ENCODE measurements at places on chromosomes 7 and 10.

- DNase-seq = no peak
Observed at GRCh38 chr7:92641921-92642511, 51.8 kb upstream of the FAM133B start.

GRCh38 chr7:76343294-76343930, 15.4 kb downstream of the YWHAG start:
- no peak for DNase-seq

DNA sequence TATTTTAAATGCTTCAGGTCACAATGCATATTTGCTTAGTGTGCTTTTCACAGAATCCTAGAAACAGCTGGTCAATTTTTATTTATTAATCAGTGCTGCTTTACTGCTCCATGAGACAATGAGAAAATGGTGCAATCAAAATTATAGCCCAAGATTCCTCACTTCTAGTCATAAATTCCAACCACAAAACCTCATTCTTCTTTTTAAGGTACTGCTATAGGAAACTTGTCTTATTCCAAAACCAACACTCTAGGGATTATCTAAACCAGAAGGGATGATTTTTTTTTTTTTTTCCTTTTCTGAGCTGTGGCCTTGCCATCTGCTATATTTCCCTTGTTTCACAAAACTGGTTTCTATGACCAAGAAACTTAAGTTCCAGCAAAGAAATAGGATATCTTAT, 64.0 kb upstream of the SEMA3A start:
- no peak for DNase-seq

- DNase-seq = no peak
Observed at GRCh38 chr10:49231086-49231820, 43.1 kb upstream of the TMEM273 start.

DNA sequence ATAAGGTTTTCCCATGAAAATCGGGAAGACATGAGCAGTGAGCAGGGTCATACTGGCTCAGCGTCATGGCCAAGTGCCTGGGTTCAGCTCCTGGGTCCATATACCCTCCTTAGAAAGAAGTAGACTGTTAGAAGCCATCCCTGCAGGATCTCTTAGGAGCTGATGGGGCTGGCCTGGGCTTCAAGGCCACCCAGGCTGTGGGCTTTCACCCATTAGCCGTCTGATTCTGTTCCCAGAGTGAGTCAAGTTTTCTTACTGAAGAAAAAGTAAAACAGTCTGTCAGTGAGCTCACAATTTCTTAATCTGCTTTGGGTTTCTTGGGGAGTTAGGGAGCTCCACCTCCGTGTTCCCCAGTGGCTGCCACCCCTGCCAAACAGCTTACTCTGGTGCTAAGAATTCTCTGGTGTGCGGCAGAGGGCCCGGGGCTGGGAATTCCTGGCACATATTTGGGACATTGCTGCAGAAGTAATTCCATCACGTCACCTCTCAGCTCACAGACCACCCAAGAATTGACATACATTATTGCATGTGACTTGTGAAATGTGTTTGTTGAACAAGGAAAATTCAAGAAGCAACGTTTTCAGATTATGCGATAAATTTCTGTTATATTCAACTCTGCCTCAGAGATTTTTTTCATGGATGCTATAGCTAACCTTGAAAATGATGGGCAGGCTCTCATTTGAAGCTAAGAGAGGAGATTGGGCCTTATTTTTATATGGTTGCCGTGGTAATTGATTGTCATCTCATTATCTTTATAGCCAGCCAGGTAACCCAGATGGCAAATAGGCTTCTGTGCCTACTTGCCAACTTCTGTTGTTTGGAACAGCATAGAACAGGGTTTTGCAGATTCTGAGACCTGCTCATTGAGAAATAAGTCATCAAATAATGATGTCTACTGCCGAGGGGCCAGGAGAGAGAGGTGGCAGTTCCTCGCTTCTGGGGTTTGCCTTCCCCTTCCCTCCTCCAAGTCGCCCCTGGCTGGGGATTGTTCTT, 166.4 kb downstream of the CHN2 start:
- no peak for DNase-seq

- DNase-seq = no peak
Observed at GRCh38 chr10:9018195-9019173, 964.0 kb downstream of the GATA3 start.

DNA sequence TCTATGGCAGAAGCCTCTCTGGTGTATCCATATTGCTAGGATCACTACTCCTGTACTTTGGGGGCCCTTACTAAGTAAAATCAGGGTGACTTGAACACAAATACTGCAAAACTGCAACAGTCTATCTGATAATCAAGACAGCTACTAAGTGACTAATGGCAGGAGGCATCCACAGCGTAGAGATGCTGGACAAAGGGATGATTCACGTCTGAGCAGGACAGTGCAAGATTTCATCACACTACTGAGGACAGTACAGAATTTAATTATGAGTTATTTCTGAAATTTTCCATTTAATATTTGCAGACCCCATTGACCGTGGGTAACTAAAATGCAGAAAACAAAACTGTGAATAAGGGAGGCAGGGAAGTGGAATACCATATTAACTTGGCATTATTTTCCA, 10.4 kb downstream of the CUL2 start:
- DNase-seq = no peak

- no peak for DNase-seq
Observed at GRCh38 chr7:51286401-51286800, 30.2 kb downstream of the COBL start.

GRCh38 chr10:114506871-114507385, 102.6 kb upstream of the AFAP1L2 start:
- DNase-seq = no peak

DNA sequence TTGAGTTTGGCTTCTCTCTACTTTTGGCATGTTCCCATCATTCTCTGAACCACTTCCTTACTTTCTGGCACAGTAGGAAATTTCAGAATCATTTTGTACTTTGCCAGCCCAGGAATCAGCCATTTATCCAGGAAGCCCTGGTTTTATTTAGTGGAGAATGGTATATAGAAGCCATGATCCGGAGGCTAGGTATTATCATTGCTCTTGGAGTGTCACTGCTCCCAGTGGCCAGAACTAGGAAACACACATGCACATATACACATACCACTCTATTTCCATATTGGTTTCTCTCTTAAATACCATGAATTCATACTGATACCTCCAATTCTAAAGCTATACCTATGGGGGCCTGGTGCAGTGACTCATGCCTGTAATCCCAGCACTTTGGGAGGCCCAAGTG, 36.3 kb downstream of the SUFU start:
- no peak for DNase-seq

DNA sequence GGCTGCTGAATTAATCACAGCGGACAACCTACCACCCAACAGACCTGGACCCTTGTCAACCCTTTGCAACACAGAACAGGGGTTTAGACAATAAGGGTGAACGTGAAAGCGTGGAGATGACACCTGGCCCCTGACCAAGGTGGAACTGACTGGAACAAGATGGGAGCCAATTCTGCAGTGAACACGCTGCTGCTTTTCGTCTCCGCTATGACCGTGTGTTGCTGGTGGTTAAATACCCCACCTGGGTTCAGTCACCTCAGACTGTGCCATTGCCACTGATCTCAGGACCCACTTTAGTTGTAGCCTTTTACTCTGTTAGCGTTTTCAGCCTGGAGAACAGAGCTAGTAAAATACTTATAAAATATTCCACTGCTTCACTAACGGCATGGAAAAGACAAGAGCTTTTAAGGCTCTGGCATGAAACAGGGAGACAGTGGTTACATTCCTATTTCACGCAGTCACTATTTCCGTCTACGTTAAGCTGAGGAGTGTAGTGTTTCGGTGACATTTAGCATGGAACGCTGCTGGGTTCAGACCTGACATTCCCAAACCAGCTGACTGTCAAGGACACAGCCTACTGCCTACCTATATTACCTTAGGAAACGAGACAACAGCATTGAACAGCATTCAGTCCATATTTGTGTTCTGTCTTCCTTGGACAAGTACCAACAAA, 119.5 kb upstream of the PRSS1 start:
- DNase-seq = no peak

DNA sequence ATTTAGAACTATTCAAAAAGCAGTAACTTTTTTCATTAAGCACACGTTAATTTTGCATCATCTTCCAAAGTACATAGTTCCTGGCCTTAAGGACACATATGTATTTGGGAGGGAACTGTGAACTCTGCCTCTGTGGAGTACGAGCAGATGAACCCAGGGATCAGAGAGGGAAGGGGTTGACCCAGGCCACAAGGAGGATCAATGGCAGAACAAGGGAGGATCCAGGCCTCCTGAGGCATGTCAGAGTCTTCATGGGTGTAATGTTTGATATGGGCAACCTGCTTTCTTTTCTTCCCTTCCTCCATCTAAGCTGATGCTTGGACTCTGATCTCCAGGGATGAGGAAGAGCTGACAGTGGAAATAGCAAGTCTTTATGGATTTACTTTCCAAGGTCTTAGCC, 164.0 kb downstream of the SH2D4B start:
- no peak for DNase-seq

- DNase-seq = no peak
Observed at GRCh38 chr7:151137076-151137675, 30.3 kb downstream of the GBX1 start.

DNA sequence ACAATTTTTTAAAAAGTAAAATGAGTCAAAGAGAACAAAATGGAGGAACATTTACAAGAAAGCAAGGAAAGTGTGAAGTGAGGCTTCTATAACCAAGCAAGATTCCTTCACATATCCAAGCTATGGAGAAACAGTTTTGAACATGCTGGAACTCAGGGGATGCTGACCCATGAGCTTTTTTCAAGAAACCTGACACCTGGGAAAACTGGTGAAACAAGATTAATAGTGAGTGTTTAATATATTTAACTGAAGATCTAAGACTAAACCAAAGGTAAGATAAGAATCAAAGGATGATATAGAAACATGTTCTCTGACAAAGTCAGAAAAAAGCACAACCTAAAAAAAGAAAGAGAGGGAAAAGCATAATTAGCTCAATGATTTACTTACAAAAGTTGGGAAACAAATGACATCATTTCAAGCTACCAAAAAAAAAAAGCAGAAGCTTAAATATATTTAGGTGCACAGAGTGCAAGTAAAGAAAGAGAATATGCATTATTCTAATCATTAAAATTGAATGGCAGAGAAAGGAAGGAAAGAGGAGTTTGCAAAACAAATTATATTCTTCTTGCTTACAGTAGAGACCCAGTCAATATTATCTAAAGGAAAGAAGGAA, 24.9 kb downstream of the C7orf25 start:
- DNase-seq = no peak

GRCh38 chr10:63206997-63207811, 74.1 kb downstream of the NRBF2 start:
- DNase-seq = no peak

DNA sequence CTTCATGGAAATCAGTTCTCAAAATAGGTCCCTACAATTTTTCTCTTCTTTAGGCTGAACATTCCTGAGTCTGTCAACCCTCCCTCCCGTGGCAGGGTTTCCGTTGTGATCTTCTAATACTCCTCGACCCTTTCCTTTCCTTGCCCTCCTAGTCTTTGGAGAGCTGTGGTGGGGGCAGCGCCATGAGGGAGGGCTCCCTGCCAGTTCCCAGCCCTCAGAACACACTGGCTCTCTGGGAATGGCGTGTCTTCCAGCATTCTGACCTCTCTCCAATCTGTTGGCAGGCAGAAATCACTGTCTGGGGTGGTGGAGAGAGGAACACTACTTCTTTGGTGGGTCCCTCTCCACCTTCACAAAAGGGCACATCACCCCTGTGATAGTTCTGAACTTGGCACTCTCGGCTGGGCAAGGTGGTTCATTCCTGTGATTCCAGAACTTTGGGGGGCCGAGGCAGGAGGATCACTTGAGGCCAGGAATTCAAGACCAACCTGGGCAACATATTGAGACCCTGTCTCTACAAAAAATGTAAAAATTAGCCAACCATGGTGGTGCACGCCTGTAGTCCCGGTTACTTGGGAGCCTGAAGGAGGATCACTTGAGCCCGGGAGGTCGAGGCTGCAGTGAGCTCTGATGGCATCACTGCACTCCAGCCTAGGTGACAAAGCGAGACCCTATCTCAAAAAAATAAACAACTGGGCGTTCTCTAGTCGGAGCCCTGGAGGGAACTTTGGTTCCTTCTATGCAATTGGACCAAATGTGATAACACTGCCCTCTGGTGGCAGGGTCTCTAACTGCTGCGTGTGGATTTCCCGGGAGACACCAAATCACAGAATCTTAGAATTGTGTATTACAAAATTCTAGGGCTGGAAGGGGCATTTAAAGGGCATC, 13.1 kb upstream of the ARPC1A start:
- DNase-seq = peak; percentile 54

GRCh38 chr7:140899883-140900282, 24.8 kb downstream of the BRAF start:
- DNase-seq = no peak

DNA sequence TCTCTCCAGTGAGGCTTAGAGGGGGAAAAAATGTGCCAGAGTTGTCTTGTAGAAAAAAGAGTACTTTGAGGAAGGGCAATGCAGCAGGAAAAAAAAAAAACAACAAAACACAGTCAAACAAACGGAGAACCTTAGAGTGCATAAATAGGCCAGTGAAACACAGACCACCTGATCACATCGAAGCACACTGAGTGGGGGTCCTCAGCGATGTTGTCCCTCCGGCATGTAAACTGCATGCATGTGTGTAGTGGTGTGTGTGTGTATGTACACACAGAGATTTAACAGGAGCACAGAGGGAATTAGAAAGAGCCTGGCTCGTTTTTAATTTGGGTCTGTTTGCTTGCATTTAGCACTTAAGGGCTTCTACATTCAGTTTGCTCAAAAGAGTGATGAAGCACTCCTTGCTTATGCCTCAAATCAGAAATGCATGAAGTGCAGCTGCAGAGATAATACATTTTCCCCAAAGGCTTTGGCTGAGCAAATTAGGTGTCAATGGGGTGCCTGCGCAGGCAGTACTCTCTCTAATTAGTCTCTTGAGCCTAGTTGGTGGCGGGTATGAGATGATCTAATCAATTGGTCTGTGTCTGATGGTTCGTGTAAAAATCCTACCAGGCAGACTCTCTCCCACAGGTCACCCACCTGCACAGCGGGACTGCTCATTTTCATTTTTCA, 62.7 kb upstream of the FZD1 start:
- no peak for DNase-seq

DNA sequence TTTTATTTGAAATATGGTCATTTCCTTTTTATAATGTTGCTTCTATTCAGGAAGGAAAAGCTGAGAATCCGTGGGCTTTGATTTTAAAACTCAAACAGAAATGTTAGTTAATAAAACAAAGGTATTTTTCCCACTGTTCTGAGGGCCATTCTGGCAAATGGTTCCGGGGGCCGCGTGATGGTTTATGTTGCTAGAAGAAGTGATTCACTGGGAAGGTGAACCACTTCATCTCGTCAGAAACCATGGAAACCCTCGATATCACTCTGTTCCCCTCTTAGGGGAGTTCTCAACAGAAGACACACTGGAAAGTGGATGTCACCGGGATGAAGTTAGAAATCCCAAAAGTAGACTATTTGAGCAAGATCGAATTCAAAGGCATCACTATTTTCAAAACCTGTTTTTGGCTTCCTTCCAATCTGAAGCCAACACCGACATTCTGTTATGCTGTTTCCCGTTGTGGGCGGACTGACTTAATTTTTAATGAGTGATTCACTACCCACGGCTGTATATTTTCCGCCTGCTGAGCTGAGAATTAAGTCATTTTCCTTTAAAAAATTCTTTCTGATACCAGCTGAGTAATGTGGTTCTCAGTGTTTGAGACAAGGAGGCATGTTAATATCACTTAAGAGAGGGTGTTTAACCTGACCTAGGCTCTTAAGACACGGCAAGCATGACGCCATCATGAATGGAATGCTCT, 84.1 kb downstream of the PTPRE start:
- no peak for DNase-seq

- DNase-seq = no peak
Observed at GRCh38 chr10:80094231-80094630, 15.8 kb downstream of the TMEM254 start.
